ENCODE measurements at places on chromosomes 2 and 18.

GRCh38 chr2:5370158-5370557, 322.0 kb upstream of the SOX11 start:
- no peak for DNase-seq

GRCh38 chr2:237075749-237076599, 9.7 kb upstream of the COPS8 start:
- no peak for DNase-seq

DNA sequence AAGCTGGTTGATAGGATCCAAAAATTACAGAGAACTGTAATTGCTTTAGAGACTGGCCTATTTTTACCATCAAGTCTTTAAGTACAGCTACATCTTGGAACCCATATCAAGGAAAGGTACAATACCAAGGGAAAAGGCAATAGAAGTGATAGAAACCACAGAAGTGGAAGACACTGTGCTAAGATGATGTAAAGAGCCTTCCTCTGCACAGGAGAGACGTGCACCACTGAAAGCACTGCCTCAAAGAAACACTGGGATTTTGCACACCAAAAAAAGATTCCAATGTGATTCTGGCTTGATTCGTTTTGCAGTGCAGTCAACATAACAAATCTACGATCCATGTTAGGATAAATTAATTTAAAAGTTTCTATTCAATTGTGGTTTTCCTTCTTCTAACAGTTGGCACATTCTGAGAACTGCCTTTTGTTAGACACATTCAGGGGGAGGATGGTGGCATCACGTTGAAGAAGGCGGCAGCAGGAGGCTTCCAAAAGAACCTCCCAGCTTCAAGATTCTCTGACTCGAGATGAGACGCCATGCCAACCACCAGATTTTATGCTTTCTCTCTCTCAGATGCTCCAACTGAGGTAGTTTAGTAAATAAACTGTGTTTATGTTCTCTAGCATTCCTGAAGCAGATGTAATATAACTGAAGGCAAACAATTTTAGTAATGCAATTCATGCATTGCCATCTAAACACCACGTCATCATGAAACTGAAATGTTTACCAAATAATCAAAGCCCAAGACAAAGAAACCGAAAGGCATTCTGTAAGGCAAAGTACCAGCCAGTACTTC, 102.9 kb downstream of the BCL2 start:
- no peak for DNase-seq

DNA sequence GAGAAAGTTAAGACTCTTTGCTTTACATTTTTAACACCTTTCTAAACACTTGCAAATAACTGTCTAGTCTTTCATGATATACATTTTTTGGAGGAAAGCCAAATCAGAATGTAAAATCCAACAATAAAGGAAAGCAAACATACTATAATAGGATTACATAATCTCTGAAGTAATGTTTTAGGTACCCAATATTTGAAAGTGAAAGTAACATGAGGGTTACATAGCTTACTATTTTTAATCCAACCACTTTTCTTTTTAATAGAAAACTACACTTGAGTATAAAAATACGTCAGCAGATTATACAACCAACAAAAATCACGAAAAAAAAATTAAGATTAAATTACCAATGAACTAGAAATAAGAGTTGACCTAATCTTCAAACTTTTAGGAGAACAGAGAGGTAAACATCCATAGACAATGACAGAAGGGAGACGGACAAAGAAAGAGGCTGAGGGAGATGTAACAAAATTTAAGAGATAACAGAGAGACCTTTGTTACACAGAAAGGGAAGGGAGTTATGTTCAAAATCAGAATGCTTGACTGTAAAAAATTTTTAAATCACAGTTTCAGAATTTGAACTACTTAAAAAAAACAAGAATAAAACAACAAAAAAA, 150.0 kb downstream of the IKZF2 start:
- DNase-seq, result no peak

- DNase-seq, result no peak
Measured at GRCh38 chr18:23217781-23218180, 82.5 kb downstream of the CABLES1 start.
